AG08395 (cell line): ENCODE measurements at places on chromosomes 7 and 10.

DNA sequence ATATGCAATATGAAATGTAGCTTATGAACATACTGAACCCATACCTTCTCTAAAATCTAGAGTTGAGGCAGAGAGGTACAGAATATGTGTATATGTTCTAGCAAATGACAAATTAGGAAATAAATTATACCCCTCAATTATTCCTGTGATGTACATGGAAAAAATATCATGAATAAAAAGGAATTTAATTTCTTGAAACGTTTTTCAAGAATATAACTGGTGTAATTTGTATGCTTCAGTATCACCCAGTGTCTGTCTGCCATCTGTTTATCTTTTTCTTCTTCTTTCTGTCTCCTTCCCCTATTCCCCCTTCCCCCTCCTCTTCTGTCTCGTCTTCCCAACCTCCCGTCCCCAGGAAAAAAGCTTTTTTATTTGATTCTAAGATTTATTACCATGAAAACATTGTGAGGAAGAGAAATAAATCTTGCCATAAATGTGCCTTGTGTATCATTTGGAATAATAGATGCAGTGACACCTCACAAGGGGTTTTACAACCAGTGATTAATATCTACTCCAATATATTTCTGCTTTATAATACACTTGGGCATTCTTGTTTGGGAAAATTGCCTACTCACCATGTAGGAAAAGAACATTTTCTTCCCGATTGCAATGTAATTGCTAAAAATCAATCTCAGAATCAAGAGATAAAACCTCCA, 12.2 kb downstream of the LANCL2 start:
- DNase-seq, result no peak

- no peak for DNase-seq
Observed at GRCh38 chr7:106721816-106722785, 61.1 kb upstream of the CCDC71L start.

- no peak for DNase-seq
Observed at GRCh38 chr7:133059263-133059662, 22.6 kb downstream of the CHCHD3 start.

- no peak for DNase-seq
Observed at GRCh38 chr10:127612-128432, 7.4 kb upstream of the ZMYND11 start.
